ENCODE measurements at places on chromosomes 1 and 21.

GRCh38 chr1:201379733-201380242, 2.3 kb upstream of the TNNT2 start:
- no peak for DNase-seq
- H3K4me3 ChIP-seq, result no peak overlapping the region
- H3K36me3 ChIP-seq, result no peaks in the 10 kb centered on the region

DNA sequence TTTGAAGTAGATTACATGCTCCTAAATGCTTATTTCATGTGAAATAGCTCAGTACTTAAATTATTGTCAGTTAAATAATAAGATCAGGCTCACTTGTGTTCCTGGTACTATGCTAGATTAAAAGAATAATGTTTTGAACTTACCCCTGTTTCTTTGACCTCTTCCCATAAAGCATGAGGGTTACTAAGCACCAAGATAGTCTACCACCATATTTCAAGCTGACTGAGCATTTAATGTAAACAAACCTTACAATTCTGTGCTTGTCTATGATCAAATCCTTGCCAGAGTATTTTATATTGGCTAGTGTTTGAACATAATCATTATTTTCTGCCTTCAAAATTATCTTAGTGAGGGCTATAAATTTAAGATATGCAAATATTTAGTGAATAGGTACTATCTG, 98.1 kb downstream of the LHX9 start:
- no peak overlapping the region for H3K4me3 ChIP-seq
- no peak for DNase-seq
- no peaks in the 10 kb centered on the region for H3K36me3 ChIP-seq
- H3K27ac ChIP-seq, result no peak overlapping the region
- H3K4me1 ChIP-seq, result no peaks in the 10 kb centered on the region
- H3K27me3 ChIP-seq, result peaks cover 4% of the 10 kb centered on the region

GRCh38 chr1:43321331-43321891, 16.2 kb upstream of the MPL start:
- no peak for DNase-seq
- no peak overlapping the region for H3K4me3 ChIP-seq
- H3K27ac ChIP-seq, result no peak overlapping the region
- no peaks in the 10 kb centered on the region for H3K4me1 ChIP-seq
- H3K27me3 ChIP-seq, result no peaks in the 10 kb centered on the region
- H3K36me3 ChIP-seq, result no peaks in the 10 kb centered on the region

DNA sequence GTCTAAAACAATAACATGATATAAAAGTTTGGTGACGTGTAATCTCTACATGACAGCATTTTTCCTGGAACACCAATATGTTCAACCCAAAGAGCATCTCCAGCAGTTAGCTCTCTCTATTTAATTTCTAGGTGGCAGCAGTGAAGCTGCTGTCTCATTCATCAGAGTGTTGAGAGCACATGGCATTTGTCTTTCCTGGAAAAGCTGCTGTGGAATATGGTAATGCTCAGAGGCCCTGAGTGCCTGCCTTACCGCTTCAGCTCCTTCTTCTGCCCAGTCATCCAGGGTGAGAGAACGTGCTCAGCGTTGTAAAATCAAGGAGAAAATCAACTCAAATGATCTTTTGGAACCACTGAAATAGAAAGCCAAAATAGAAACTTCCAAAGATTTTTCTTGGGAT, 640.7 kb downstream of the ADGRL2 start:
- no peaks in the 10 kb centered on the region for H3K36me3 ChIP-seq
- no peak for DNase-seq
- H3K4me3 ChIP-seq, result no peak overlapping the region
- H3K27me3 ChIP-seq, result no peaks in the 10 kb centered on the region
- H3K27ac ChIP-seq, result no peak overlapping the region

DNA sequence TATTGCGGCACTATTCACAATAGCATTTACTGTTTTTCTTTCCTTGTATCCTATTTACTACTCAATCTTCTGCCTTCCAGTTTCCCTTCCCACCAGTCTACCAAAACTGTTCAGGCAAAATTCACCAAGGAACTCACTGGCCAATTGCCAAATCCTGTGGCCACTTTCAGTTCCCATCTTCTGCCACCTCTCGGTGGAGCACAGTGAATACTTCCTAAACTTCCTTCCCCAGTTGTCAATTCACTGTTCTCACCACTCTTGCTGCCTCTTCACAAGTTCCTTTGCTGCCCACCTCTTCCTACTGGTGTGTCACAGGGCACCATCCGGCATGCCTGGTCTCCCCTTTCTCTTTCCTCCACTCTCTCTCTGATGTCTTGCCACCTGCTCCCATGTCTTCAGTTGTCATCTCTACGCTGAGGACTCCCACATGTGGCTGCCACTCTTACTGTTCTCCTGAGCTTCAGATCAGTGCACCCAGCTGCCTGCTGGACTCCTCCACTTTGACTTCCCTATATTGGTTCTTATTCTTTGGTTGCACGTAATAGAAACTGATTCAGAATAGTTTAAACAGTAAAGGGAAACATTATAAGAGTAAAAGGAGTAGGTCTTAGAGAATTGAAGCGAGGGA, 114.4 kb downstream of the PIK3R3 start:
- H3K4me3 ChIP-seq, result no peak overlapping the region
- H3K36me3 ChIP-seq, result peaks cover 2% of the 10 kb centered on the region
- H3K27me3 ChIP-seq, result no peaks in the 10 kb centered on the region
- no peak for DNase-seq
- H3K27ac ChIP-seq, result no peak overlapping the region

DNA sequence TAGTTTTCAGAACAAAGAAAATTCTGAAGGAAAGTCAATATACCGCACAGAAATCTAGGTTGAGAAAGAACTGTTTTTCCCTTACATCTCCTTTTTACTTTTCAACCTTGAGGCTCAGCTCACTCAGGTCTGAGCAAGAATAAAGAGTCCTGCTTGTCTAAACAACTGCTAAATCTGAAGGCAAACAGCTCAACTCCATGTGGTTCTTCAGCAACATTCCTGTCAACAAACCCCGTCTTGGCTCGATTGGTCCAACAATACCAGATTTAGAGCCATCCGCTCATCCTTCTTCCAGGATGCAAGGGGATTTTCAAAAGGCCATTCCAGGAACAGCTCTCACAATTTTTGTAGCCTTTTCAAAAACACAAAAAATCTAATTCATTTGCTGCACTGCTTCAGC, 119.8 kb downstream of the HLCS start:
- no peaks in the 10 kb centered on the region for H3K4me1 ChIP-seq
- no peaks in the 10 kb centered on the region for H3K27me3 ChIP-seq
- H3K27ac ChIP-seq, result no peak overlapping the region
- no peak overlapping the region for H3K4me3 ChIP-seq

- H3K27me3 ChIP-seq, result peaks cover 2% of the 10 kb centered on the region
- H3K4me1 ChIP-seq, result no peaks in the 10 kb centered on the region
- no peak for DNase-seq
- no peaks in the 10 kb centered on the region for H3K36me3 ChIP-seq
Observed at GRCh38 chr1:219537223-219537631, 75.7 kb downstream of the ZC3H11B start.

Measured in activated B cell treated with CpG ODN at 0.5 μM for 24 hours (primary cell).